Islet precursor cell (in vitro differentiated cells): ENCODE measurements at places on chromosomes 7 and 10.

- DNase-seq = no peak
Observed at GRCh38 chr7:38831259-38831996, 77.6 kb downstream of the VPS41 start.

- no peak for DNase-seq
Observed at GRCh38 chr10:90245623-90246022, 544.2 kb downstream of the KIF20B start.

DNA sequence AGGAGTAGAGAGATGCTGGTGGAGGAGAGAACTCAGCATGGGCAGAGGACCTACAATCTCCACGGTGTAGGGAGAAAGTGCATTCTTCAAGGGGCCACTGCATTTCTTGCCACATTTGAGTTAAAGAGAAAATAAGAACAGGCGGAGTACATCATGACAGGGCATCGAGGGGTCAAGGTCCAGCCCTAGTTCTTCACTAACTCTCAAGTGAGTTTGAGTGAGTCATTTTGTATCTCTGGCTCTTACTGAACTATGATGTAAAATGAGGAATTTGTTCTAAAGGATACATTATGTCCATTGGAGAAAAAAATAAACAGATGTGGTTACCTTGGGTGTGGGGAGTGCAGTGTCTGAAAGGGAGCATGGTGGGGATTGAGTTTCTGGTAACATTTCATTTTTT lies 182.9 kb downstream of the XPNPEP1 start:
- no peak for DNase-seq

GRCh38 chr7:70587739-70588138 lies 544.2 kb upstream of the GALNT17 start:
- DNase-seq = no peak

GRCh38 chr7:16795624-16796023 lies 9.2 kb downstream of the AGR2 start:
- no peak for DNase-seq

GRCh38 chr7:2495418-2496299 lies 19.5 kb upstream of the GRIFIN start:
- peak; percentile 70 for DNase-seq

DNA sequence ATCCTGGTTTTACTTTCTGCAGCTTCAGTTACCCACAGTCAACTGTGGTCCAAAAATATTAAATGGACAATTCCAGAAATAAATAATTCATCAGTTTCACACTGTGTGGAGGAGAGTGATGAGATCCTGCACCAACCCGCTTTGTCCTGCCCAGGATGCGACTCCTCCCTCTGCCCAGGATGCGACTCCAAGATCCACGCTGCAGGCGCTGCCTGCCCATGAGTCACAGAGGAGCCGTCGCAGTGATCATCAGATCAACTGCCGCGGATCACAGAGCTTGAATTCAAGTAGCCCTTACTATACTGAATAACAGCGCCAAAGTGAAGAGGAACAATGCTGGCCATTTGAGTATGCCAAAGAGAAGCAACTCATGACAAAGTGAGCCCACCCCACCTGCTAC lies 61.5 kb downstream of the GRB10 start:
- no peak for DNase-seq

DNA sequence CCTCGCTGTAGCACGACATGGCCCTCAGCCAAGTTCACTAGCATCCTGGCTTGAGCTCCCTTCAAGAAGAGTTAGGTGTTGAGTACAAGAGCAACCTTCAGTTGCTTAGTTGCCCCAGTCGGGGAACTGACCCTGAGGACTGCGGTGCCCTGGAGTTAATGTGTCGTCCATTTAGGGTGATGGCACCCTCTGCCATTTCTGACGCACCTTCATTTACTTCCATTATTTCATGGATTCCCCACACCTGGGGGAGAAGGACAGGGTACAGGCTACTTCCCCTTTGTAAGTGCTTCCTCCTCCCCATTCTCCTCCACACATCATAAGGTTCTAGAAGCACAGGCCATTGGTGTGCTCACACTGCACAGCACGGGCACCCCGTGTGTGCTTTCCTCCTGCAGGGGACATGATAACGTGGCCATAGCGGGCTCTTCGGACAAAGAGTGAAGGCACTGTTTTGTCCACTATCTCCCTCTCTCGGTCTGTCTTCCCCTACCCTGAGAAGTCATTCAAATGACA lies 1.8 kb downstream of the ALOX5 start:
- no peak for DNase-seq

GRCh38 chr7:2148189-2148588 lies 84.6 kb downstream of the MAD1L1 start:
- no peak for DNase-seq

DNA sequence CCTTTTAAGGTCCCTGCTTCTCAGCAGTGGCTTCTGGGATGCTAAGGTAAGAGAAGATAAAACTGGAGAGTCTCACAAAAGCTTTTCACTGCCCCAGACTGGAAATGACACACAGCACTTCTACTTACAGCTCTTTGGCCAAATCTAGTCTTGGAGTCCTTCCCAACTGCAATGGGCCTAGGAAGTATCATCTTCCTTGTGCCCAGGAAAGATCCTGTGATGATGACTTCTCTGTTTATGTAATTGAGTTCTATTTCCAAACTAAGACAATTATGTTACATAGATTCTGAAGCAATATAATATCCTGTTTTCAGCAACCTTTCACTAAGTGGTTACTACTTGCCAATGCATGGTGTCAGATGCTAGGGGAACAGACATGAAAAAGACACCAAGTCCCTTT lies 234.1 kb downstream of the PTEN start:
- DNase-seq = no peak

- no peak for DNase-seq
Observed at GRCh38 chr10:103111918-103112877, 80.9 kb downstream of the NT5C2 start.

- DNase-seq = no peak
Observed at GRCh38 chr10:83373671-83374070, 765.6 kb upstream of the GHITM start.
